ENCODE measurements at places on chromosomes 7 and 10. TPM values are rescaled to one million over a fixed set of nuclear protein-coding genes. Genes with fewer than 3 reads are reported as not detected.

CEP55 gene
- 66.7 TPM for total RNA-seq

H2BK1 gene
- total RNA-seq, result not detected

ARHGAP22 gene
- total RNA-seq, result 3.7 TPM

TAS2R5 gene
- total RNA-seq, result 0.50 TPM

CC2D2B gene
- not detected for total RNA-seq

PTPRZ1 gene
- not detected for total RNA-seq

PHKG1 gene
- total RNA-seq, result 0.21 TPM

CALCR gene
- total RNA-seq, result not detected

EBLN1 gene
- not detected for total RNA-seq

CPA2 gene
- total RNA-seq, result 0.15 TPM

PNLIPRP1 gene
- total RNA-seq, result not detected

UTF1 gene
- 0.16 TPM for total RNA-seq

CHAT gene
- total RNA-seq, result not detected

EPO gene
- total RNA-seq, result not detected

IDI2 gene
- total RNA-seq, result not detected

GNG11 gene
- 35.6 TPM for total RNA-seq

PLXNA4 gene
- total RNA-seq, result 1.7 TPM

SYT15B gene
- total RNA-seq, result 3.6 TPM

DMBT1 gene
- 0.05 TPM for total RNA-seq

GBX1 gene
- total RNA-seq, result 0.17 TPM

SDK1 gene
- 0.37 TPM for total RNA-seq

PPP1R9A gene
- 4.3 TPM for total RNA-seq

BAMBI gene
- total RNA-seq, result 18.8 TPM

PHF14 gene
- 20.7 TPM for total RNA-seq

TCAF2 gene
- 0.36 TPM for total RNA-seq

CALML5 gene
- not detected for total RNA-seq

PBLD gene
- 3.0 TPM for total RNA-seq

SFRP5 gene
- total RNA-seq, result 1.9 TPM

FAM25A gene
- not detected for total RNA-seq

GIMAP5 gene
- total RNA-seq, result not detected

OR2A1 gene
- not detected for total RNA-seq

FAM25C gene
- total RNA-seq, result not detected

FGFR2 gene
- 1.0 TPM for total RNA-seq

PDCD11 gene
- 37.8 TPM for total RNA-seq

DKK1 gene
- 429 TPM for total RNA-seq

ADCY1 gene
- total RNA-seq, result 1.3 TPM

DRGX gene
- not detected for total RNA-seq

TFPI2 gene
- total RNA-seq, result 302 TPM

MYH16 gene
- 0.51 TPM for total RNA-seq

ZNF488 gene
- 11.0 TPM for total RNA-seq

NDUFB2 gene
- total RNA-seq, result 380 TPM

SLIT1 gene
- not detected for total RNA-seq

HABP2 gene
- 0.09 TPM for total RNA-seq

PNLIPRP2 gene
- total RNA-seq, result not detected

KEL gene
- total RNA-seq, result not detected

OPN1SW gene
- not detected for total RNA-seq

COL28A1 gene
- 0.99 TPM for total RNA-seq

SCIN gene
- total RNA-seq, result 0.49 TPM

VWDE gene
- total RNA-seq, result 0.60 TPM

PRPS1L1 gene
- not detected for total RNA-seq

CTAGE4 gene
- total RNA-seq, result not detected

NRP1 gene
- total RNA-seq, result 84.8 TPM

LRRC17 gene
- total RNA-seq, result 0.22 TPM

TMEM72 gene
- not detected for total RNA-seq

MOGAT3 gene
- not detected for total RNA-seq

HMX3 gene
- total RNA-seq, result not detected

NAMPT gene
- 118 TPM for total RNA-seq

GNGT1 gene
- total RNA-seq, result not detected
